Airway epithelial cell (primary cell): ENCODE measurements at places on chromosomes 12 and 14. TPM values are rescaled to one million over a fixed set of nuclear protein-coding genes. Genes with fewer than 3 reads are reported as not detected.

TAS2R20 gene
- 0.21 TPM in 1 of 2 replicates, not detected in the other for total RNA-seq

AQP2 gene
- not detected in 2 replicates for total RNA-seq

KRT79 gene
- not detected in 2 replicates for total RNA-seq

PRPF40B gene
- 11.6 and 13.4 TPM in 2 replicates for total RNA-seq

IL22 gene
- total RNA-seq, result not detected in 2 replicates

MGST1 gene
- 276 and 301 TPM in 2 replicates for total RNA-seq

RHEBL1 gene
- 0.09 and 0.14 TPM in 2 replicates for total RNA-seq

BHLHE41 gene
- total RNA-seq, result 0.33 and 0.35 TPM in 2 replicates

SYNDIG1L gene
- total RNA-seq, result not detected in 2 replicates
